ENCODE measurements at places on chromosomes 5 and 9. TPM values are rescaled to one million over a fixed set of nuclear protein-coding genes. Genes with fewer than 3 reads are reported as not detected.

DNA sequence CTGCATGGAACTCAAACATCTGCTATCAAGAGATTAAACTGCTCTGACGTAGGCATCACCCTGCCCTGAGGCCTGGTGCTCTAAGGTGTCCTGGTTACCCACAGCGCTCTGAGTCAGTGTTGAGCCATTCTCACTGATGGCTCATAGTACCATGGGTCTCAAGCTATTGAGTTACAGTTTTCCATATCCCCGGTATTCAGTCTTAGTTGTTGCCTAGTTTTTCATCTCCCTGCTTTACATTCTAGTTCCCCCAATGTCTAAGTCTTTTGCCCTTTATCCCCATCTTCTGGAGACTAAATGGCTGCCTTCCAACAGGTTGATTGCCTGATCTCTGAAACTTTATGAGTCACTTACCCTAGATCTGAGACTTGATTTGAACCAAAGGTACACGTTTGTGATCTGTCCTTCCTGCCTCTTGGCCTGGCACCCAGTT, 161.2 kb upstream of the PTGER4 start:
- no peaks in the 10 kb centered on the region for H3K36me3 ChIP-seq
- H3K4me1 ChIP-seq, result no peaks in the 10 kb centered on the region
- no peaks in the 10 kb centered on the region for H3K27me3 ChIP-seq

GRCh38 chr9:7342229-7342628, 457.3 kb downstream of the DMAC1 start:
- H3K27me3 ChIP-seq, result no peaks in the 10 kb centered on the region
- H3K27ac ChIP-seq, result no peak overlapping the region
- H3K4me1 ChIP-seq, result no peaks in the 10 kb centered on the region
- H3K36me3 ChIP-seq, result no peaks in the 10 kb centered on the region
- no peak for DNase-seq

GRCh38 chr9:21030389-21031035, 928 bp downstream of the HACD4 start:
- H3K4me3 ChIP-seq, result no peak overlapping the region
- H3K27me3 ChIP-seq, result no peaks in the 10 kb centered on the region
- no peaks in the 10 kb centered on the region for H3K36me3 ChIP-seq

- no peak overlapping the region for H3K4me3 ChIP-seq
- H3K27ac ChIP-seq, result no peak overlapping the region
- H3K27me3 ChIP-seq, result no peaks in the 10 kb centered on the region
- H3K4me1 ChIP-seq, result no peaks in the 10 kb centered on the region
- DNase-seq, result no peak
Measured at GRCh38 chr5:151270599-151270998, 17.6 kb downstream of the GM2A start.

The IL17B gene
- 2.8 TPM for total RNA-seq

The FBXL7 gene
- total RNA-seq, result 32.7 TPM

The SLC23A1 gene
- not detected for total RNA-seq
